ENCODE measurements at places on chromosomes 5 and 9.

DNA sequence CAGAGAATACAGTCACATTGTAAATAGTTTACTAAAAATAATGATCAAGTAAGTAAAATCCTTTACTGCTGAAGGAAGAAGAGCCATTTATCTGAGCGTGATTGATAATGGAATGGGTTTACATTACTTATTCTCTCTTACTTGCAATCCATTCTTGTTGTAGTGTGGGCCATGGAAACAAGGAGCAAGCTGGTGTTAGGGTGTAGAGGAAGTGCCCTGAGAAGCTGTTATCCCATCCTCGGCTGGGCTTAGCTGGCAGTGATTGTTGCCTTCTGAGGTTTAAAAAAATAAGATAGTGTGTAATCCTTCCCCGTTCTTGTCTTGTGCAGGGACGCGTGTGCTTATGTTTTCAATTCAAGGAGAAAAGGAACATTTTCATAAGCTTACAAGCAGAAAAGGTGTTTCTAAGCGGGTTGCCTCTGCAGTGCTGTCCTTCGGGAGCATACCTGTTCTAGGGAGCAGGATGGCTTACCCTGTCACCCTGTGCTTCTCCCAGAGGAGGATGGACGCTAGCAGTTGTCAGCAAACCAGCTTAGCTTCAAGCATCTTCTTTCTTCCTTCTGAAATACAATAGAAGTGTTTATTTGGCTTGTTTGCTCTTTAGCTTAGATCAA lies 188.3 kb downstream of the ARHGEF28 start:
- DNase-seq: no peak

- DNase-seq: no peak
Observed at GRCh38 chr5:157513182-157513581, 53.2 kb downstream of the NIPAL4 start.

GRCh38 chr9:96478829-96479371 lies 28.9 kb downstream of the HABP4 start:
- DNase-seq: no peak

- no peak for DNase-seq
Observed at GRCh38 chr9:80366626-80367025, 794.9 kb downstream of the TLE4 start.

GRCh38 chr9:134329886-134330285 lies 3.6 kb downstream of the RXRA start:
- no peak for DNase-seq

GRCh38 chr5:118551031-118551430 lies 437.3 kb downstream of the DTWD2 start:
- no peak for DNase-seq

DNA sequence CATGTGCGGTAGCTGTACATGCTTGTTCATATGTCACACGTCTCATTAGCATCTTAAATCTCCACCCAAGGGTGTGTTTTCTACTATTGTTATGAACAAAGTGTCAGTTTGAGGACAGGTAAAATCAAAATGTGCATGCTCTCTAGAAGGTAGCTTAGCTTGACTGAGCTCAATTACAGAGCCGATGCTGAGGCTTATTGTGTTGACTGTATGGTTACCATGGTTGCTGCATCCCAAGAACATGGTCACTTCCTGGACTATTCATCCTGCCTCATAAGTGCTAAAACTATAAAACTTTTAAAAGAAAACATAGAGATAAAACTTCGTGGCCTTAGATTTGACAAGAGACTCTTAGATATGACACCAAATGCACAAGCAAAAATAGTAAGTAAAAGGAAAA lies 426.1 kb upstream of the CTNND2 start:
- no peak for DNase-seq

- no peak for DNase-seq
Observed at GRCh38 chr9:12884736-12885395, 110.0 kb downstream of the LURAP1L start.

DNA sequence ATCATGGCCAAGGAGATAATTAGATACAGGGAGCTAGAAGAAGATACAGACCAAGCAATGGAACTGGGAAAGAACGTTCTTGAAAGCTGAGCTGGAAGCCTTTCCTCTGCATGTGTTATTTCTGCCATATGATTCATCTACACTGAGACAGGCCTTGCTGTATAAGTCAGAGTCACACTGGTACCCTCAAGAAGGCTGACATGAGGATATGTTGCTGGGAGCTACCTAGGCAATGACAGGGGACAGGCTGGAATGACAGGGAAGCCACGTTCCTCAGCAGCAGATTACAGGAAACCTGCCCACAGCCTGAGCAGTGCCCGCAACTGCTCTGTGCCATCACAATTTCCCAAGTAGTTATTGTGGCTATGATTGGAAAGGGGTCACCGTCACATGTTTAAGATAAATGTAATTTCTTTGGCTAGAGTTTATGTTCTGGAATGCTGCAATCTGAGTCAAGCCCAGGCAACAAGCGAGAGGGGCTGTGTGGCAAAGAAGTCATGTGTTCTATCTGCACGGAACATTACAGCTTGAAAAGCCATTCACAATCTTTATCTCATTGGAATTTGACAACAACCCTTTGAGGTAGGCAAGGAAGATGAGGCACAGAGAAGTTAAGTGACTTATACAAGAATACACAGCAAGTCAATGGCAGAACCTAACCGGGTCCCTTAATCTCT lies 108.2 kb downstream of the TTLL11 start:
- DNase-seq: no peak
